A549 treated with Hydrocortisone at 1 μM for 4 hours (cell line): ENCODE measurements at places on chromosomes 5 and 9. TPM values are rescaled to one million over a fixed set of nuclear protein-coding genes. Genes with fewer than 3 reads are reported as not detected.

NKD2 gene
- total RNA-seq: 18.4 to 22.7 TPM (median 22.2 TPM) in 5 replicates

NMUR2 gene
- 0.06 to 0.10 TPM (median 0.09 TPM) in 4 of 5 replicates, not detected in the other for total RNA-seq

SH3TC2 gene
- total RNA-seq: 0.60 to 0.99 TPM (median 0.69 TPM) in 5 replicates

SOX30 gene
- total RNA-seq: 0.06 to 0.07 TPM in 2 of 5 replicates, not detected in the others

SLCO6A1 gene
- total RNA-seq: not detected in 5 replicates

SMC5 gene
- total RNA-seq: 10.3 to 21.3 TPM (median 15.4 TPM) in 5 replicates

PKN3 gene
- total RNA-seq: 14.4 to 17.5 TPM (median 16.3 TPM) in 5 replicates

FAM221B gene
- total RNA-seq: not detected in 5 replicates

FCN2 gene
- total RNA-seq: not detected in 5 replicates

TSSK1B gene
- total RNA-seq: not detected in 5 replicates

THBS4 gene
- total RNA-seq: 0.03 to 0.23 TPM (median 0.14 TPM) in 5 replicates

GPX8 gene
- total RNA-seq: 30.0 to 40.2 TPM (median 34.2 TPM) in 5 replicates

F2RL2 gene
- 2.9 to 4.0 TPM (median 2.9 TPM) in 5 replicates for total RNA-seq

SAXO1 gene
- not detected in 5 replicates for total RNA-seq

DPYSL3 gene
- 18.7 to 26.1 TPM (median 21.3 TPM) in 5 replicates for total RNA-seq

TRIM36 gene
- total RNA-seq: 1.8 to 2.2 TPM (median 2.2 TPM) in 5 replicates

SPINK7 gene
- total RNA-seq: not detected in 5 replicates

HACD4 gene
- total RNA-seq: 0.85 to 1.2 TPM (median 1.0 TPM) in 5 replicates

SPINK5 gene
- total RNA-seq: not detected in 5 replicates

ROR2 gene
- total RNA-seq: 1.1 to 2.0 TPM (median 1.4 TPM) in 5 replicates

GPR150 gene
- total RNA-seq: 0.06 to 0.23 TPM (median 0.16 TPM) in 5 replicates

EFNA5 gene
- total RNA-seq: 18.1 to 23.1 TPM (median 20.5 TPM) in 5 replicates

CRB2 gene
- 0.09 to 0.20 TPM (median 0.10 TPM) in 5 replicates for total RNA-seq

RAB14 gene
- 50.1 to 58.1 TPM (median 51.2 TPM) in 5 replicates for total RNA-seq

SPOCK1 gene
- total RNA-seq: 9.7 to 26.0 TPM (median 17.6 TPM) in 5 replicates

PIP5K1B gene
- total RNA-seq: not detected in 5 replicates

RNF208 gene
- total RNA-seq: 1.2 to 1.9 TPM (median 1.7 TPM) in 5 replicates

PTGS1 gene
- total RNA-seq: 1.5 to 1.8 TPM (median 1.5 TPM) in 5 replicates

IL3 gene
- not detected in 5 replicates for total RNA-seq

FAM169A gene
- total RNA-seq: 3.6 to 8.2 TPM (median 6.8 TPM) in 5 replicates

OR1J2 gene
- not detected in 5 replicates for total RNA-seq

PAEP gene
- total RNA-seq: 0.27 to 0.46 TPM (median 0.37 TPM) in 5 replicates

SLC36A2 gene
- total RNA-seq: not detected in 5 replicates

BAAT gene
- total RNA-seq: 0.24 to 0.49 TPM (median 0.34 TPM) in 5 replicates

TMEM174 gene
- not detected in 5 replicates for total RNA-seq

CDO1 gene
- not detected in 5 replicates for total RNA-seq

KCTD16 gene
- 0.01 to 0.03 TPM (median 0.02 TPM) in 3 of 5 replicates, not detected in the others for total RNA-seq
